Activated CD4-positive, CD25-positive, alpha-beta regulatory T cell (primary cell): ENCODE measurements at places on chromosomes 13 and 19.
A peak's percentile ranks its signal among the peaks of the same experiment; 100 is the strongest.

DNA sequence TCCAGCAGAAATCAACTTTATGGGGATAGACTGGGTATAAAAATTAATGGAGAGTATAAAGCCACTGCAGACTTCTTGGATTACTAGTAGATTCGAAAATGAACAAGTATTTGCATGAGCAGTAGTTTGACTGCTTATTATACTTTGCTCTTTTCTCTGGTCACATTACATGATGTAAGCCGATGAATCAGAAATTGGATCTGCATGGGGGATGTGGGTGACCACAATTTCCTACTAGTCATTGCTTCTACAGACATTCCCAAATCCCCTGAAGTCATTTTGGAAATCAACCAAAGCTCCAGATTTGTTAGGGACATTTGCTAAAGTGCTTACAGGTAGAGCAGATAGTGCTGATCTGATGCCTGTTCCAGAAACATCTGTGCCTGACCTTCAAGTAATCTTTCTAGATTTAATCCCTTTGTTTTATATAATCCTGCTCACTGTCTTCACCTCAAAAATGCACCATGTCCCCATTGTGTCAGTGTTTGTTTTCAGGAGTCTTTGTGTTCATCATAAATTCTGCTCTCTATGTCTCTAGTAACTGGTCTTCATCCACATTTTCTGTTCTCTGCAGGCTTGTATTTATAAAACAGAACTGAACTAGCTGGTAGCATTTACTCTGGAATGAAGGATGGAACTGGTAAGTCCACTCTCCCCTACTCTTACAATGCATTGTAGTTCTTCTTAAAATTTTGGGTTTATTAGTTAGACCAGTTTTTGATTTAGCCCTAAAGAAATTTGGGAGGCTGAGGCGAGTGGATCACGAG is 201.5 kb upstream of the CSNK1A1L start:
- DNase-seq = no peak

GRCh38 chr19:17659996-17660395 is 28.2 kb downstream of the UNC13A start:
- no peak for DNase-seq

- DNase-seq = no peak
Measured at GRCh38 chr13:86541461-86541860, 742.2 kb upstream of the SLITRK6 start.

DNA sequence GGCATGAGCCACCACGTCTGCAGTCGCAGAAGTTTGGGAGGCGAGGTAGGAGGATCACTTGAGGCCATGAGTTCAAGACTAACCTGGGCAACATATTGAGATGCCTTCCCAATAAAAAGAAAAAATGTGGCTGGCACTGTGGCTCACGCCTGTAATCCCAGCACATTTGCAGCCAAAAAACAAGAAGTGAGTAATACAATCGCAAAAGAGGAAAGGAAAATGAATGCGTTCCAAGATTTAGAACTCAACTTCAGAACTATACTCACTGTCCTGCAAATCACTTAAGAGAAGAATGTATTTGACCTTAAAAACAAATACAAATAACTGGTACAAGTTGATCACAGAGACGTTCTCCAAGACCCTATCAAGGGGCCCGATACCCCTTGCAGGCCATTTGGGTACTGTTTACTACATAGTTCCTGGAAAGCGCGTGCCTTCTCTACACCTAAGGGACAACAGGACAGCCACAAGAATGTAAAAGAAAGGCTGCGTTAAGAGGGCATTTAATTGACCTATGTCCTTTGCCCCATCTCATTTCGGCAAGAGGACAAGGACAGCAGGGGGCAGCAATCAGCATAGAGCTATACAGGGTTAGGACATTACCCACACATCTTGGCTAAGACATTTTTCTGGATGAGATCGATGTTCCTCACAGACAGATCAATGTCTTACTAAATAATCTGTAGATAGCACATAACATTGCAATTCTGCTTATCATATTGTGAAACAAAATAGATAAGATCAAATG is 41.3 kb downstream of the FLT3 start:
- peak; percentile 1 for DNase-seq

- no peak for DNase-seq
Measured at GRCh38 chr13:71797517-71797916, 69.5 kb downstream of the DACH1 start.

DNA sequence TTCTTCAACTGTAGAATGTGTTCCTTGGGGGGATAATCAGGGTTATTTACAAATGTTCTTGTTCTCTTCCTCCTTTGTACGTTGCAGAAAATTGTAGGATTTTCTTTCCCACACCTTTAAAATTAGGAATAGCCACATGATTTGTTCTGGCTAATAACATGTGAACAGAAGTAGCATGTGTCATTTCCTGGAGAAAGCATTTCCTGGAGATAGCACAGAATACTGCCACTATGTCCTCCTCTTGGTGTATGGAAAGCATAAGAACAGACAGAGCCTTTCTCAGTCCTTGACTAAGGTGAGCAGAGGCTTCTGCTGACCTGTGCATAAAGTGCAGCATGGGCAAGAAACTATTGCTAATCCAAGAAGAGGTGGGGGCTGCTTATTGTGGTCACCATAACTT is 101.8 kb downstream of the FAM216B start:
- no peak for DNase-seq

DNA sequence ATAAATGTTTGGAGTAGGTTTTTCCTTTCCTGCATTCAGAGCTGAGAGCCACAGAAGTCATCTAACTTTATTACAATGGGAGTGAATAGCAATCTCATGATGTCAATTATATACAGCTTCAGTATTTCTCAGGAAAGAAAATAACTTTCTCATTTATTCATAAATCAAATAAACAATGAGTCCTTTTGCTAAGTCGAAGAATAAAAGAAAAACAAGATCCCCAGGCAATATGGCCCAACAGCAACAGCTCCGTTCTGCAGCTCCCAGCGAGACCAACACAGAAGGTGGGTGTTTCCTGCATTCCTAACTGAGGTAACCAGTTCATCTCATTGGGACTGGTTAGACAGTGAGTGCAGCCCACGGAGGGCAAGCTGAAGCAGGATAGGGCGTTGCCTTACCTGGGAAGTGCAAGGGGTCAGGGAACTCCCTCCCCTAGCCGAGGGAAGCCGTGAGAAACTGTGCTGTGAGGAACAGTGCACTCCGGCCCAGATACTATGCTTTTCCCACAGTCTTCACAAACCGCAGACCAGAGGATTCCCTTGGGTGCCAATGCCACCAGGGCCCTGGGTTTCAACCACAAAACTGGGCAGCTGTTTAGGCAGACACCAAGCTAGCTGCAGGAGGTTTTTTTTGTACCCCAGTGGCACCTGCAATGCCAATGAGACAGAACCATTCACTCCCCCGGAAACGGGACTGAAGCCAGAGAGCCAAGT is 128.2 kb downstream of the SLITRK1 start:
- no peak for DNase-seq

DNA sequence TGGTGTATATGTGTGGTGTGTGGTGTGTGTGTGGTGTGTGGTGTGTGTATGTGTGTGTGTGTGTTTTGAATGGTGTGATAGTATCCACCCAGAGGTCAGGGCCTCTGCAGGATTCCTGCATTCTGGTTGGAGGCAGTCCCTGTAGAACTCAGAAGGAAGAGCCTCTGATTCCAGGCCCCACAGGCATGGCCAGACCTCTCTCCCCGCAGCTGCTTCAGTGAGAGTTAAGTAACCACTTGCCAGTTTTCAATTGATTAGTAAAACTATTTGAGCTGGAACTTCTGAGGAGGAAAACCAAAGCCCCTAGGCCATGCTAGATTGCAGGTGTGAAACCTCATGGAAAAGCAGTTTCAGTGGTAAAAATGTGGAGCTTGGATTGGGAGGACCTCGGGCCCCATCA is 2.1 kb downstream of the ATP12A start:
- no peak for DNase-seq

DNA sequence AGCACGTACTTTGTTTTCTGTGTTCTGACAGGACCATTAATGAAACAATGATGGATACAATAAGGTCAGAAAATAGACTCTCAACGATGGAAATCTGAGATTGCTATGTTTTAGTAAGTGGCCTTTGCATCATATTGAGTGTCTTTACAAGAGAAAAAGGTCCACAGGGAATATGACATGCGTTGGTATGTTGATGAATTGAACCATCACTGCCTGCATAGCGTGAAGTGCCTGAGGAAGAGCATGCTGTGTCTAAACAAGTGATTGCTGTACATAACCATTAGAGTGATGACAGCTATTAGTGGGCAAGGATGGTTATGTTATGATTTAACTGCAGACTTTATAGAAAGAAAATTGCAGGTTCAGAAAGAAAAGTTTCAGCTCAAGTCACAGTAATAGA is 623.2 kb downstream of the SLITRK5 start:
- no peak for DNase-seq

- DNase-seq = no peak
Measured at GRCh38 chr19:43586346-43586745, 9.6 kb downstream of the IRGQ start.

DNA sequence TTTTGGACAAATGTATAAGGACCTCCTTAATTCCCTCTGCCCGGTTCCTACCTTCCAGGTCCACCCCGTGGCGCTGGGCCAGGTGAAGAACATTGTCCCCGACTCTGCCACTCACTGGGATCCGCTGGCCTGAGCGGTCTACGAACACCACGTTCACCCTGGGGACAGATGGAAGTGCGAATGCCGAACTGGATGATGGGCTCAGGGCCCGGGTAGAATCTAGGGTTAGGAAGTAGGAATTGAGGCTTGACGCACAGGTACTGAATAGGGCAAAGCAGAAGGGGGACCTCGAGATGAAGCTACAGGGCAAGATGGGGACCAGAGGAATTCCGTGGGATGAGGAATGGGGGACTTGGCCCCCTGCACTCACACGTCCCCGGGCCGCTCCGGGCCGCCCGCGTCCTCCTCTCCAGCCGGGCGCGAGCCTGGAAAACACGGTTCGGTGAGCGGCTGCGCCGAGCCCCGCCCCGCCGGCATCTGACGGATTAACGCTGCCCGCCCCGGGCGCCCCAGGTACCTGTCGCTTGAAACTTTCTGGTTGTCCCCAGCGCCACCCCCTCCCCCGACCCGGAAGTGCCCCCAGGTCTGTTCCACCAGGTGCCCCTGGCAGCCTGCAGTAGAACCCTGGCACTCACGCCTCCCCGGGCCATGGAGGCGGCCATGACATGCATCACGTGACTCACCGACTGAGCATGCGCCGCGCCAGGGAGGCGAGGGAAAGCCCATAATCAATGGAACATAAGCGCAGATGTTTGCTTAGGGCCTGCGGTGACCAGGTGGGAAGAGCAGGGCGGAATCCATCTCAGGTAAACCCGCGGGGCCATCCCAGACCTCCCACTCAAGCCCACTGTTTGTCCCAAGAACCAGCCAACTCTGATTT is at the start of gene FDX2:
Gene FDX2 (minus strand): TSS at position 681 of the 880 bp plus-strand sequence. CDS start 19 bp downstream, at position 662.
- DNase-seq = peak; percentile 77

DNA sequence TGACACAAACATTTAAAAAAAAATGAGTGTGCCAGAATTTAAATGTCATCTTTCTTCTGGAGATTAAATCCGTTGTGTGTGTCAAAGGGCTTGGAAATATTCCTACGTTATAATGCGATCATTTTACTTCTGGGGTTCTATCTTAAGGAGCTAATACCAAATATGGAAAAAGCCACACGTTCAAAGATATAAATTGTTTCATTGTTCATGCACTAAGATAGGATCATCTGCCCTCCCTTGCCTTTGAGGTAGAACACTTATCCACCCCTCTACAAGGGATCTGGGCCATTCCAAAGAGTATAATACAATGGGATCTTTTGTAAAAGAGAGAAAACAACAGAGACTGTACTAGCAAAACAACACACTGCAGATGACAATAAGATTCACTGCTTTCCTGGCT is 64.9 kb downstream of the ANKRD10 start:
- no peak for DNase-seq
